ENCODE measurements at places on chromosomes 2 and 18. TPM values are rescaled to one million over a fixed set of nuclear protein-coding genes. Genes with fewer than 3 reads are reported as not detected.

GULP1 gene
- total RNA-seq = 56.6 TPM

CDCA7 gene
- total RNA-seq = 4.7 TPM

HOXD3 gene
- 0.29 TPM for total RNA-seq

TEKT4 gene
- total RNA-seq = not detected

TSPYL6 gene
- under 0.01 TPM for total RNA-seq

DLGAP1 gene
- 3.1 TPM for total RNA-seq

SPHKAP gene
- total RNA-seq = under 0.01 TPM

SLC66A2 gene
- total RNA-seq = 64.3 TPM

Measured in smooth muscle cell of trachea (primary cell).